Activated CD8-positive, alpha-beta memory T cell treated with anti-CD3 and anti-CD28 coated beads for 24 hours (primary cell): ENCODE measurements at places on chromosomes 3 and 15.
A peak's percentile ranks its signal among the peaks of the same experiment; 100 is the strongest.

GRCh38 chr15:80323285-80323684, 71.3 kb upstream of the CTXND1 start:
- DNase-seq: no peak

- no peak for DNase-seq
These were observed 510.2 kb upstream of the MDFIC2 start for GRCh38 chr3:70822669-70823068.

- DNase-seq: no peak
These were observed 224.2 kb upstream of the CHRNA7 start for GRCh38 chr15:31806106-31806505.

DNA sequence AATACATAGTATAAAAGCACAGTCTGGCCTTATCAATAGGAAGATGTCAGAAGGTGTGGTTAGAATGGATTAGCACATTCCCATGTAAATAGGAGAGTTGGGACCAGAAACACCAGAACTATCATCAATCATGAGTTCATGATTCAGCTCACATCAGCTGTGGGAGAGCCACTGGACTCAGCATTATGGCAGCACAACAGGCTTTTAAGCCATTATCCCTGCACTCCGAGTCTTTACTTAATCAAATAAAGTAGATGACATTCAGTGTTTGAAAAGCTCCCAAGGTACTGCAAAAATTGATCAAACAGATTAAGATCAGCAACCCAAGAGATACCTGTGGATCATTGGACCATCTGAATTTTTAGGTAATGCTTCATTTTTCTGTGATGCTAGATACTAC, 24.7 kb downstream of the PARP14 start:
- DNase-seq: no peak

- no peak for DNase-seq
These were observed 520.0 kb downstream of the MECOM start for GRCh38 chr3:169143506-169143905.

DNA sequence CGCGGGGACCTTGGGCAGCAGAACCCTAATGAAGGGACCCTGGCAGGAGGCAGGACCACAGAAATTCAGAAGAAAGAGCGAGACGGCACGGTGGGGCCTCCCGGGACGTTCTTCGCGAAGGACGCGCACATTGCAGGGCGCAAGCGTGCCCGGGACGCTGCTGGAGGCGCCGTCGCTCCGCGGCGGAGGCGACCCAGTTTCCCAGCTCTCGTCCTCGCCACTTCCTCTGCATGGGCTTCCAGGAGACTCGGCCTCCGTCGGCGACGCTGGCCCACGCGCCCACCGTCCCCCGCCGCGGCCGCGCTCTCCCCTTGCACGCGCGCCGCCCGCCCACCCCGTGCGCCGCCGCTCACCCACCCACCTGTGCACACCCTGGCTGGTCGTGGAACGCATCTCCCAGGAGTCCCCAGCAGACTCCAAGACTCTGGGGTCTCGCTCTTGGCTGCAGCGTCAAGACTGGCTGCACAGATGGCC, 31.8 kb upstream of the SMAD3 start:
- DNase-seq: no peak

GRCh38 chr3:64392001-64392400, 166.7 kb upstream of the PRICKLE2 start:
- no peak for DNase-seq

GRCh38 chr3:196207159-196207832, 3.9 kb downstream of the ZDHHC19 start:
- no peak for DNase-seq

GRCh38 chr3:113545594-113545993, 13.2 kb downstream of the SIDT1 start:
- no peak for DNase-seq

GRCh38 chr3:76941376-76941775, 98.5 kb upstream of the ROBO2 start:
- no peak for DNase-seq

DNA sequence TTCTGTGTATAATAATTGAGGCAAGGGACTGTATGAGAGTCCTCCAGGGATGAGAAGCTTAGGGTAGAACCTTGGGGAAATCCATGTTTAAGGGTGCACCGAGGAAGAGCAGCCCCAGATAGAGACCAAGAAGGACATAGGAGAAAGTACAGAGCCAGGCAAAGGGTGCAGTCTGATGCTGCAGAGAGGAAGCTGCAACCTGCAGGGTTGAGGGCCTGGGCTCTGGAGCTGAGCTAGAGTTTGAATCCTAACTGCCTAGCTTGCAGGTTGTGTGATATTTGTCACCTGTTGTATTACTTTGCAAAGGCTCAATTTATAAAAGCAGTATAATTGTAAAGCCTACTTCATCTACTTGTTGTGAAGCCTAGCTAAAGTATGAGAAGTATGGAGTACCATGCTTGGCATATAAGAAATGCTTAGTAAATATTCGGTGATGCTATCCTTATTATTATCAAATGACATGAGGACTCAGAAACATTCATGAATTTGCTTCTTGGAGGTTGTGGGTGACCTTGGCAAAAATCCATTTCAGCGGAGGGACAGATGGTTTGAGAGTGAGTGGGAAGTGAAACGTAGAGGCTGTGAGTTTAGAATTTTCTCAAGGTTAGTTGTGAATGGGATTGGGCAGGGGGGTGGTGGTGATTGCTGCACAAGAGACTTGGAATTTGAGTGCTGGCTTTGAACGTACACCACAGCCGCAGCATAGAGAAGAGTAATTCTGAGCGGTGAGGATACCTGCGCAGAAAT, 43.8 kb downstream of the PLCL2 start:
- DNase-seq: no peak

- no peak for DNase-seq
These were observed 30.0 kb upstream of the SLC6A1 start for GRCh38 chr3:10962481-10963036.

GRCh38 chr15:101501703-101502373, 12.3 kb upstream of the PCSK6 start:
- peak; percentile 82 for DNase-seq

DNA sequence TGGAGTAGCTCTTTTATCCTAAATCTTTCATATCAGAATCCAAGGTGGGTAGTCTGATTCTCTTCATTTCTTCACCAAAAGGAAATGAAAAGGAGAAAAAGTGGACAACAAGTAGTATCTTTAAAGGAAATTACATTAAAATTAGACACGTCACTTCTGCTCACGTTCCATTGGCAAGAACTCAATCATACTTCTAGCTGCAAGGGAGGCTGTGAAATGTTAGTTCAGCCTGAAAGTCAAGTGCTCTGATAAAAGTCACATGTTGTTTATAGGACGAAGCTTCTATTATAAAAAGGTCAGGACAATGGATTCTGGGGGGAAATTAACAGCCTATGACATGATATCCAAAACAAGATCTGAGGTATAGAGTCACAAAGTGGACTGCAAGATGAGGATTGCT, 164.6 kb upstream of the MCTP2 start:
- DNase-seq: no peak

GRCh38 chr3:98341758-98342157, 11.9 kb upstream of the OR5K4 start:
- DNase-seq: no peak

DNA sequence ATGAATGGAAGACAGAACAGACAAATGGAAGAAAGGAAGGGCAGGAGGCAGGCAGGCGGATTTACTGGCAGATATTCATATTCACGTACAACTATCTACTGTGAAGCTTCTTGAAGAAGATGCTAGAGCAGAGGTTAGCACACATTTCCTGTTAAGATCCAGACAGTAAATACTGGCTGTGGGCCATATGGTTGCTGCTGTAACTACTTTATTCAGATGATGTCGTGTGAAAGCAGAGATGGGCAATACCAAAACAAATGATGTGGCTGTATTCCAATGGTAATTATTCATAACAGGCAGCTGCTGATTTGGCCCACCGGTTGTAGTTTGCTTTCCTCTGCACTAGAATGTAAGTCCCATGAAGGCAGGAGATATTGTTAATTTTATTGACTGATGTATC, 115.7 kb upstream of the PRTG start:
- no peak for DNase-seq

DNA sequence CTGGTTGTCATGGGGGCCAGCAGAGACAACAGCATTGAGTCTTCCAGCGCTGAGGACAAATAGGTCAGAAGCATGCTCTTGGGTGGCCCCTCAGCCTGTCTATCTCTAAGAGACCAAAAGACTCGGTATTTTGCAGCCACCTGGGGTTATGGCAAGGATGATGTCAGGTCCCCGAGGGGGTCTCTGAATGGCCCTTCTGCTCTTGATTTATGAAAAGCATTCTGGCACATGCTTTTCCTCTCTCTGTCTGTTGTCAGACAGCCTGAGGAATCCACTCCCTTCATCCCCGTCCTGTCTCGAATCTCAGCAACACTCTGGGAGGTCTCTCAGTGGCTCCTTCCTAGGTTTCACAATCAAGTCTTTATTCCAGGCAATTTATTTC, 156.6 kb upstream of the RGMA start:
- DNase-seq: peak; percentile 32

- DNase-seq: no peak
These were observed 29.5 kb downstream of the P2RY14 start for GRCh38 chr3:151248772-151249337.

- DNase-seq: no peak
These were observed 2.7 kb downstream of the CD47 start for GRCh38 chr3:108088146-108088545.

- no peak for DNase-seq
These were observed 209.1 kb upstream of the NR2E3 start for GRCh38 chr15:71601038-71601834.

DNA sequence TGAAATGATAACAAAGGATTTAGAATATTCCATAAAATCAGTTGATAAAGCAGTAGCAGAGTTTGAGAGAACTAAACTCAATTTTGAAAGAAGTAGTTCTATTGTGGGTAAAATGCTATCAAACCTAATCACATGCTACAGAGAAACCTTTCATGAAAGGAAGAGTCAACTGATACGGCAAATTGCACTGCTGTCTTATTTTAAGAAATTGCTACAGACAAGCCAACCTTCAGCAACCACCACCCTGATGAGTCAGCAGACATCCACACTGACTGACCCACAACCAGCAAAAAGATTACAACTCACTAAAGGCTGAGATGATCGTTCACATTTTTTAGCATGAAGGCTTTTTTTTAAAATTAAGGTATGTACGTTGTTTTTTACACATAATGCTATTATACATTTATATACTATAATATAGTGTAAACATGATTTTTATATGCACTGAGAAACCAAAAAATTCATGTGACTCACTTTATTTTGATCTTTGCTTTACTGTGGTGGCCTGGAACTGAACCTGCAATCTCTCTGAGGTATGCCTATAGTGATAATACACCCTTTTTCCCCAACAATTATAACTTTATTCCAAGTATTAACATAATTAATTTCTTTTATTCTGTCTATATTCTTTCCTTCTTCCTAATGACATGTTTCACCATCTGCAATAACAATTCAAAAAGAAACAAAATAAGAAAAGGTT, 109.9 kb downstream of the TBC1D5 start:
- no peak for DNase-seq

DNA sequence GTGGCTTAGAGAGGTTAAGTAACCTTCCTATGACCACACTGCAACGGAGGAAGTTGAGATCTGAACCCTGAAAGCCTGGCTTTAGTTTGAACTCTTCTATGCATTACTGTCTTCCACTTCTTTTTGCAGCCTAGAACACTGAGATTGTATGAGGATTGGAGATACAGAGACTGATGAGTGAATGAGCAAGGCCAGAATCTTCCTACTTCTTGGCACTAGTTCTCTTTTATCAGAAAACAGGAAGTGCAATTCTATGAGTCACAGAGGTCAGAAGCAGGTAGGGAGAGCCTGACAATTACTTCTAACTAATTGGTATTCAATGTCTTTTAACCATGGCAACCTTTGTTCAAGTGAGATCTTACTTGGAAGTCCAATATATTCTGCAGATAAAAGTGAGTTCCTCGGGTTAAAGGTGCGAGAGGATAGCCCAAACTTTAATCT, 219.0 kb downstream of the SHQ1 start:
- DNase-seq: no peak

DNA sequence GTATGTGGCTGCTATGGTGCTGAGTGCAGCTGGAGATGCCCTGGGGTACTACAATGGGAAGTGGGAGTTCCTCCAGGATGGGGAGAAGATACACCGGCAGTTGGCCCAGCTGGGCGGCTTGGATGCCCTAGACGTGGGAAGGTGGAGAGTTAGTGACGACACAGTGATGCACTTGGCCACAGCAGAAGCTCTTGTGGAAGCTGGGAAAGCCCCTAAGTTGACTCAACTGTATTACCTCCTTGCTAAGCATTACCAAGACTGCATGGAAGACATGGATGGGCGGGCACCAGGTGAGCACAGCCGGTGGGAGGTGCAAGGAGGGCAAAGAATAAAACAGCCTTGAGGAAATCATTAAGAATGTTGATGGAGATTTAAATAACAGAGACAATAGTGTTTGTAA, 2.9 kb downstream of the ADPRH start:
- no peak for DNase-seq

- no peak for DNase-seq
These were observed 236.9 kb upstream of the TRIM42 start for GRCh38 chr3:140441006-140441405.

GRCh38 chr15:50562735-50563640, 16.5 kb upstream of the USP50 start:
- DNase-seq: no peak

DNA sequence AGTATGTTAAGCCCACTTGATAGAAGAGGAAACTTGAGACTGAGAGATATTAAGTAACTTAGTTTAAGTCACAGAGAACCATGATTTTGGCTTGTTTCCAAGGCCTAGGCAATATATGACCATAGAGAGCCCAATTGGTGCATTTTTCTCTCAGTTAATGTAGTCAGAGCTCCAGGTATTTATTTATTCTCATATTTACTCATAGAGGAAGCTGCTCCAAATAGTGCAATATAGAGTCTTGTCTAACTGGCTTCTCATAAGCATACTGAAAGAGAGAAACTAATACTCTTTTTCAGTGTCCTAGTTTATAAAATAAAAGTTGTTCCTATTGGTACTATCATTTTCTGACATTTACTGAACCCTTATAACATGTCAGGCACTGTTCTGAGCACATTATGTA, 15.2 kb downstream of the TRNT1 start:
- DNase-seq: no peak

- DNase-seq: no peak
These were observed 104.9 kb upstream of the FLNB start for GRCh38 chr3:57903124-57903890.
